Mesenteric fat pad (tissue), 1 donor: ENCODE measurements at places on chromosomes 11 and 22. TPM values are rescaled to one million over a fixed set of nuclear protein-coding genes. Genes with fewer than 3 reads are reported as not detected.

The KLHL35 gene
- total RNA-seq = 0.61 TPM

The ARHGAP20 gene
- total RNA-seq = 20.6 TPM

The VSTM5 gene
- not detected for total RNA-seq

The ASCL2 gene
- total RNA-seq = 0.64 TPM

The TEAD1 gene
- total RNA-seq = 150 TPM

The ZNF70 gene
- total RNA-seq = 7.8 TPM

The FAM118A gene
- total RNA-seq = 22.2 TPM

The GAL3ST1 gene
- total RNA-seq = not detected

The AIFM3 gene
- total RNA-seq = 2.1 TPM

The MMP8 gene
- 2.6 TPM for total RNA-seq

The MPZL2 gene
- 36.8 TPM for total RNA-seq

The HBB gene
- 346 TPM for total RNA-seq

The OR52H1 gene
- not detected for total RNA-seq

The USP2 gene
- 4.2 TPM for total RNA-seq
